Neural progenitor cell (in vitro differentiated cells): ENCODE measurements at places on chromosomes 11 and 22.

DNA sequence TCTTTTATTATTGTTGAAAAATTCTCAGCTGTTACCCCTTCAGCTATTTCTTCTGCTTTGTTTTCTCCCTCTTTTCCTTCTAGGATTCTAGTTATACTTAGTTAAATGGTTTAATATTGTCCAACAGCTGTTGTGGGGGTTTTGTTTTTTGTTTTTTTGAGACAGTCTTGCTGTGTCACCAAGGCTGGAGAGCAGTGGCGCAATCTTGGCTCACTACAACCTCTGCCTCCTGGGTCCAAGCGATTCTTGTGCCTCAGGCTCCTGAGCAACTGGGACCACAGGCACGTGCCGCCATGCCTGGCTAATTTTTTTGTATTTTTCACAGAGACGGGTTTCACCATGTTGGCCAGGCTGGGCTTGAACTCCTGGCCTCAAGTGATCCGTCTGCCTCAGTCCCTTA lies 12.7 kb downstream of the SDHAF2 start:
- no peak for DNase-seq

GRCh38 chr11:27722117-27722952 lies 22.1 kb upstream of the BDNF start:
- DNase-seq, result peak; percentile 58

DNA sequence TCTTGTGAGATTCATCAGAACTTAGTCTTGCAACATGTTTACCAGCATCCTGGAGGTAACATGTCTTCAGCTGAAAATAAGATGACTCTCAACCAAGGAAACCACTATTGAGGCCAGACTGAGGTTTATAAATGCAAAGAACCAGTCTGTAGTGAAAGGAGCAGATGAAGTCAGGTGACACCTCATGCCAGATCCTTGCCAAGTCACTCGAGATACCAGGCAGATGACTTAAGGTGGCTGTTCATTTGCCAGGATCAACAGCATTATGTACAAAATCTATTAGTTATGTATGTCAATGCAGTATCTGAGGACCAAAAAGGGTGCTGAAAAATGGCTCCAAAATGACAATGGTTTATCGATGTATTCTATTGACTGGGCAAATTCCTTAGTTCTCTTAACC lies 100.0 kb upstream of the SOX6 start:
- DNase-seq, result no peak

- DNase-seq, result peak; percentile 83
These were observed 68.7 kb upstream of the ASPHD2 start for GRCh38 chr22:26360169-26360885.

- no peak for DNase-seq
These were observed 28.1 kb upstream of the BID start for GRCh38 chr22:17802411-17802810.
